ENCODE measurements at places on chromosomes 5 and 9.

GRCh38 chr5:1415626-1416360 is 29.4 kb downstream of the SLC6A3 start:
- DNase-seq, result no peak

GRCh38 chr5:180823346-180823745 is 20.7 kb upstream of the MGAT1 start:
- no peak for DNase-seq

- no peak for DNase-seq
Measured at GRCh38 chr9:113795811-113796392, 80.2 kb upstream of the ZNF618 start.

DNA sequence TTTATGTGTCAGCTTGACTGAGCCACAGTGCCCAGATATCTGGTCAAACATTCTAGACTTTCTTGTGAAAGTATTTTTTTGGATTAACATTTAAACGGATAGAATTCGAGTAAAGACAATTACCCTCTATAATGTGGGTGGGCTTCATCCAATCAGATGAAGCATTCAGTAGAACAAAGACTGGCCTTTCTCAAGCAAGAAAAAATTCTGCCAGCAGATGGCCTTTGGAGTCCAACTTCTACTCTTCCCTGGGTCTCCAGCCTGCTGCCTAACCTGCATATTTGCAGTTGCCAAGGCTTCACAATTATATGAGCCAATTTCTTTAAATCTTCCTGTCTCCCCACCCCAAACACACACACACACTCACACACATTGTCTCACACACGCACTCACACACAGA is 86.4 kb downstream of the MED10 start:
- DNase-seq, result no peak

DNA sequence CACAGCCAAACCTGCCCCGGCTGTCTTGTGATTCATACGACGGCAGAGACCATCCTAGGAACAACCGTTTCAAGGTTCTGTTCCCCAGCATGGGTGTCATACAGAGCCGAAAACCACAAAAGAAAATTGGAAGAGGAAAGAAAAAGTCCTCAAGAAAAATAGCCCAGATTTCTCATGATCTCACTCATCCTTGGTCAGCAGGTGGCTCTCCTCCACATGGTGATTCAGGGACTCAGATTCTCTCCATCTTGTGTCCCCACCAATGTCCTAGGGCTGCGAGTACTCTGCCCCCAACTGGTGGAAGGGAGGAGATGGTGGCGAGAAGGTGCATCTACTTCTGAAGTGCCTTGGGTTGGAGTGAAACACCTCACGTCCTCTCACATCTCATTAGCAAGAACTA is 25.6 kb downstream of the PDZD2 start:
- no peak for DNase-seq

DNA sequence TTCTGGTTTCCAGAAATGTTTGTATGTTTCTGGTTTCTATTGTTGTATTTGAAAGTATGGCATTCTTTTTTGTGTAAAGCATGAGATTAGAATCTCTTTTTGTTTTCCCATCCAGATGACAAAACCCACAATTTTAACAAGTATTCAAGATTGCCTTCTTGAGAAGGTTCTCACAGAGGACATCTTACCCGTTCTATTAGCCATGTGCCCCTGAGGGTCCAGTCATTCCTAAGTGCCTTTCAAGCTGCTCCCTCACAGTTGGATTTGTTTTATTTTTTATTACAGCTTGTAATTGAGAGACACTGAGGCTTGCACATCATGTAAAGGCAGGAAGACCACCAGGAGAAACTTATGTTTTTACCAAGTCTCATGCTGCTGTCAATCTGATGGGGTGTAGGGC is 19.3 kb upstream of the LOX start:
- no peak for DNase-seq

DNA sequence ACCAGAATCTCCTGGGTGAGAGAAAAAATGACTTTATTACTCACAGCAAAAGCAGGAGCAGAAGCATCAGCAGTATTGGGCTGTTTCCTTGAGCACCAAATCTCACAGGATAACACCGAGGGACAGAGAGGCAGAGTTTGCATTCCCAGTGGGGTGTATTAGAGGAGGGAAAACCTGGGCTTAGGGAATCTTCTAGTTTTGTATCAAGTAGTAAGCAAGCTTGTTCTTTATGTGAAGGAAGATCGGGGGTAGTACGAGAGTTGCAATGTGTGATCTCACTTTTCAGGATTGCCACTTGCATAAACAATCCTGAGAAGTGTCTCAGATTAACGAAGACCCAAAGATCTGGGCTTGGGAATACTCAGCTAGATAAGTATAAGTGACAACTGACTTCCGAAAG is 1163.0 kb downstream of the TAF11L14 start:
- no peak for DNase-seq

- no peak for DNase-seq
Measured at GRCh38 chr9:3708751-3709150, 182.9 kb upstream of the RFX3 start.

- DNase-seq, result no peak
Measured at GRCh38 chr5:27854243-27854852, 816.0 kb upstream of the CDH9 start.

GRCh38 chr9:128361296-128361985 is 9.7 kb upstream of the URM1 start:
- DNase-seq, result no peak

- no peak for DNase-seq
Measured at GRCh38 chr5:3376611-3377010, 219.0 kb upstream of the IRX1 start.

DNA sequence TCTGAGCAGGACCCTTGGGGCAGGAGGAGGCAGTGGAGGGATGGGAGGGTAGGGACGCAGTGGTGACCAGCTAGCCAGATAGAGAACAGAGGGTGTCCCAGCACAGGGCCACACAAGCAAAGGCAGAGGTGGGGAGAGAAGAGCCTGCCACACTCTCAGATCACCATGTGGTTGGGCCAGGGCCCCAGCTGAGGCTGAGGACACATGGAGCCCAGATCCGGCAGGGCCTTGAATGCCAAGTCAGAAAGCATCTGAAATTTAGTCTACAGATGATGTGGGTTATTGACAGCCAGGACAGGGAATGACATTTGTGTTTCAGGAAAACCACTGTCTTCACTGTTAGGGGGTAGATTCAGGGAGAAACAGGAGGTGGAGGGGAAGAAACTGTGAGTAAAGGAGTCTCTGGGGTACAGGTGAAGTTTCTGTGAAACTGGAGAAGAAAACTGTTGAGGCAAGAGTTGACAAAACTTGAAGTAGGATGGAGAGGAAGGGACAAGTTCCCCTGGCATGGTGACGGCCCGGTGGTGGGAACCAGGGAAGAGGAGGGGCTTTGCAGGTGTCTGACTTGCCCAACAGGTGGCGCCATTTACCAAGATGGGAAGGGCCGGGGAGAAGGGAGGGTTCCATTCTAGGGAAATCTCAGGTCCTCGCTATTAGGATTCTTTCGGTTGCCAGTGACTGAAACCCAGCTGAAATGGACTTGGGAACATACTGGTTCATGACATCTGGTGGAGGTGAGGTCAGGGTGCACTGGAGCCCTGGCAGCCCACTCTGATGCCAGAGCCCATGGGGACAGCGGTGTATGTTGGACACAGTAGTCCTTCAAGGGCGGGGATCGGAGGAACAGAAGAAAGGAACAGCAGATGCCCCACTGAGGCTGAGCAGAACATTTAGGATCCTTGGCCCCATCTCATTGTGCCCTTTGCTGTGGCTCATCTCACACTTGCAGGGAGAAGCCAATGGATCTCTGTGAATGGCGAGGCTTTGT is 100.1 kb downstream of the KCNIP1 start:
- DNase-seq, result no peak

DNA sequence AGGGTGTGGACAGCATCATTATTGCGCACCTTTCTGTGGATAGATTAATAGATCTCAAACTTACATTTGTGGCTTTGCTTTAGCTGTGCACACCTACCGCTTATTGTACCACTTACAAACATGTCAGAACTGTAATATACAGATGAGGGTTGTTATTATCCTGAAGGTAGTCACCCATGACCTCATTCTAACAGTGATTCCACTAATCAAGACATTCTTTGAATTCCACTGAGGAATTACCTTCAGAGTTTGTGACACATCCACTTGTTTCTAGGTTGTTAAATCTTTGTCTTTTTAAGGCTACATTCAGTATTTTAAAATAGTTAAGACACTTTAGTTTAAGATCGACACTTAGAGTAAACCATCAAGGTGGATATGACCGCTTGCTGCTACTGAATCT is 7.8 kb downstream of the KCNV2 start:
- no peak for DNase-seq

- DNase-seq, result no peak
Measured at GRCh38 chr5:16937503-16938161, 1.5 kb upstream of the MYO10 start.

DNA sequence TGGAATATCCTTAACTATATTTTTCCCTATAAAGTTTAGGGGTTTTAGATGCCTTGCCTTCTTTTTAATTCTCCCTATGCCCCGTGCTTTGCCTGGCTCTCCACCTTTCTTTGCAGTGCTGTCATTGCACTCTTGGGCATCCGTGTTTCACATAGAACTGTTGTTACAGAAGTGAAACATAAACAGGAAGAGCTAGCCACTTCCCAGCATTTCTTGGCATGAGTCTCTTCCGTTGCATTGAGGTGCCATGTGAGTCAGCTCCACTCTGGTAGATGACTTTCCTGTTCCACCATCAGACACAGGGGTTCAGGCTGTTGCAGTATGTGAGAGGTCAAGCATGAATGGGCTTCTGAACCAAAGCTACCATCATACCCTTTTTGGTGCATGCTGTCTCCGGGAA is 73.4 kb downstream of the ANGPTL2 start:
- no peak for DNase-seq

GRCh38 chr5:172919525-172920446 is 39.4 kb upstream of the RPL26L1 start:
- no peak for DNase-seq

- DNase-seq, result no peak
Measured at GRCh38 chr5:57693488-57694305, 211.1 kb upstream of the ACTBL2 start.

Data from T-helper 1 cell (primary cell).